ENCODE measurements at places on chromosomes 16 and 17.
A peak's percentile ranks its signal among the peaks of the same experiment; 100 is the strongest.

DNA sequence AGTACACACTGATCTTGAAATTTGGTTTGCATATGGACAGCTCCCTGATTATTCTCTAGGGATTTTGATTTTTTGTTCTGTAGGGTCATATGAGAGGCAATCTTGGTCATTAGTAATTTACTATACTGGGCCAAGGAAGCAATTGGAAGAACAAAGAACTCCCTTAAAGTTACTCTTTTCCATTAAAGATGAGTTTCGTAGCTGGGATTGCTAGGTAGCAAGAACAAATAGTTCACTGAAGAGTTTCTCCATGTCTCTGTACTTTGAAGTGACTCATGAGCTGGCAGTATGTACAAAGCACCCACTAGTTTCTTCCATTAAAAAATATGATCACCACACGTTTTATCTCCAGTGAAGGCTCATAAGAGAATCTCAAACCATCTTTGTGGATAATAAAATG is 6.2 kb upstream of the BCAS3 start:
- DNase-seq = no peak

DNA sequence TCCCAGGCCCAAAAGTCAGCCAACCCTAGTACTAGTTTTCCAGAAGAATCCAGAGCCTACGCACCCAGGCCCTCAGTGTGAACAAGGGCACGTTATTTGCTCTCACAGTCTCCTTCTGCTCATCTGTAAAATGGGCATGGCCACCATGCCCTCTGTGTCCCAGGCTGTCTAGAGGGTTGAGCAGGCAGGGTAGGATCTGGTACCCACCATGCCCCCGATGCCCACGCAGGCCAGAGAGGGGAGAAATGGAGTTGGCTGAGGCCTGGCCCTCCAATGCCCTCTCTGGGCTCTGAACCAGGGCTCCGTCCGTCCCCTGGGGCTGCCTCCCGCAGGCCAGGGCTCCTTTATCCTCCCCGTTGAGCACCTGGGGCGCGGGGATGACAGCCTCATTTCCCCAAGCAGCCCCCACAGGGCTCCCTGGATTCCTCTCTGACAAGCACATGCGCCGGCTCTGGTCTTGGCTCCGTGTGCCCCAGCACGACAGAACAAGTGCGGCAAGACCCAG is 9.1 kb upstream of the BAHCC1 start:
- DNase-seq = no peak

- no peak for DNase-seq
Measured at GRCh38 chr16:84471316-84471715, 33.1 kb downstream of the MEAK7 start.

DNA sequence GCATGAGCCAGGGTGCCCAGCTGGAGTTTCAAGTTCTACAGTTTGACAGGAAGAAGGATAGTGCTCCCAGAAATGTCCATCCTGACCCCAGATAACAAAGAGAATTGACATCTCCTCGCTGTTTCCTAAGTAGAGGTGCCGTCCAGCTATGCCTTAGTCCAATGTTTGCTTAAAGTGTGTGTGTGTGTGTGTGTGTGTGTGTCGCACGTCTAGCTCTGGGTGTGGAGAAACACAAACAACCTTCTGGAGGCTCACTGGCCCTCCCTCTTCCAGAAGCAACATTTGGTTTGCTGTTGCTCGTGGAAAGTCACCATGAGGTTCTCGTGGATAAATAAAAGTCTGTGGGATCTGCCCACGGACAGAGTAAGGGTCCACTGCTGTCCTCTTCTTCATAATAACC is 22.1 kb downstream of the EMP2 start:
- no peak for DNase-seq

DNA sequence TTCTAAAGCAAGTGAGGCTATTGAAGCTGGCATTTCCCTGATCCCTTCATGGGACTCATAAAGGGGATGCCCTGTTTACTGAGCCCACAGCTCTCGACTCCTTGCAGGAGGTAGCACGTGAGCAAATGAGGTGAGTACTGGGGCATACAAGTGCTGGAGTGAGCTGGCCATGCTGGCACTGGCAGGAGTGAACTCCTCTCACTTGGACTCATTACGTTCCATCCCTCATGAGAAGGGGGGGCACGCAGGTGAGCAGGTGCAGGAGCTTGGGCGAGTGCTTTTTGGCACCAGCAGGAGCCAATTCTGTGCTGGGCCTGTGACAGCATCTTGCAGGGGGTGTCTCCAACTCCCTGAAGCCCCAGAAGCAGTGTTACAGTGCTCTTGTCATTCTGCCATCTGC is 337.1 kb upstream of the CA10 start:
- DNase-seq = no peak

- DNase-seq = no peak
Measured at GRCh38 chr17:6023036-6023831, 46.9 kb upstream of the WSCD1 start.

DNA sequence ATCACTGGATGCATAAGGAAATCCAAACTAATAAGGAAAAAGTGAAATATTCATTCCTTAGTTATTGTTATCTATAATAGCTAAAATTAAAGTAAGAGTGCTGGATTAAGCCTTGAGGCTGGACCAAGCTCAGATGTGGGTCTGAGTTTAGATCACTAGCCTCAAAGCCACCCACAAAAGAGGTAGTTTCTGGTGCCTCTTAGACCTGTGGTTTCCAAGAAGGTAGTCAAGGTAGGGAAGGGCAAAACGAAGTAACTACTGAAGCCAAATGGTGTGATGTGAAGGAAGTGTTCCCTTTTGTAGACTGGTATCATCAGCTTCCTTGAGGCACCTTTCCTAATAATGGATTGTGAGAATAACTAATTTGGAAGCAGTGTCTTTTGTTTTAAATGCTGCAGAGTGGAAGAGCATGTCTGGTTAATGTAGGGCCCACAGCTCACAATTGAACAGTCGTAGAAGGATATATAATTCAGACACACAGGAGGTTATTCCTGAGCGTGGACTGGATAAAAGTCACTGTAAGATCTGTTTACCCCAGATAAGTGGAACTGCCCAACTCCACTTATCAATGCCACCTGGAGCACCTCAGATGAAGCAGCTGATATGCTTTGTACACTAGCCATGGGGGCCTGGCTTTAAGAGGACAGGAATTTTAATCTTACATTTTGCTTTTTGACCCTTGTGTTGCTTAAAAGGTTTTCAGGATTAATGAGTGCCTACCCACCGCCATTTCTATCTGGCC is 31.7 kb upstream of the LCMT1 start:
- no peak for DNase-seq

GRCh38 chr17:76000755-76001521 is at the start of gene CDK3:
CDK3 (plus strand) TSS chr17:76000855; CDS start chr17:76001426, 571 bp downstream.
- no peak for DNase-seq

- no peak for DNase-seq
Measured at GRCh38 chr17:28777178-28777577, 33.4 kb downstream of the TRAF4 start.

DNA sequence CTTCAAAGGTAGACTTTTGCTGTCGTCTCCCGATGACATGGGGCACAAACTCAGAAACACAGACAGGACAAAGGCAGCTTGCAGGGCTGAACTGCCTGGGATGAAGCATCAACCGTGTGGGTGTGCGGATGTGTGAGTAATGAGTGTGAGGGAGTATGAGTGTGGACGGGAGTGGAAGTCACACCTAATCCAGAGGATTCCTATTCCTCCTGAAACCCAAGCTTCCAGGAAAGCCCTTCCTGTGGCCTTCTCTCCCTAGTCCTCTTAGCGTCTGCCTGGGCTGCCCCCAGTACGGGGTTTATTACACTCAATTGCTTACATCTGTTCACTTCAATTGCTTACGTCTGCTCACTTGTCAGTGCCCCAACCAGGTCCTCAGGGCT is 2.3 kb upstream of the IL4R start:
- DNase-seq = no peak

GRCh38 chr17:48513097-48513496 is 17.7 kb downstream of the HOXB1 start:
- peak; percentile 82 for DNase-seq

DNA sequence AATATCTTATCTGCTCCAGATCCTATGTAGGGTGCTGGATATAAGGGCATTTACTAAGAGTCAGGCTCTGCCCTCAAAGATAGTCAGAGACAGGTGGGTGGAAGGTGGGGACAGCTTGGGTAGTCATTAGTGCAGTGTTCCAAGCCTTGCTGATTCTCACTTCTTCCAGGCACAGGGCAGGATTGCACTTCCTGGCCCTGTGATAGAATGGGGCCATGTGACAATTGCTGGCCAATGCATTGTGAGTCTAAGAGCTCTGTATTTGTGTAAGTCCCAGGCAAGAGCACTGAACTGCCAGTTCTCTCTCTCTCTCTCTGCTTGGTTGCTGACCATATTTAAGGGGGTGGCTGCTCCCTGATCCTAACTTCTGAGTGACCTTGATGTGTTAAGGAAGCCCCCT is 112.1 kb downstream of the C16orf78 start:
- no peak for DNase-seq

GRCh38 chr17:58382872-58383242 is 30.9 kb upstream of the SUPT4H1 start:
- no peak for DNase-seq

GRCh38 chr16:84617791-84618580 is at the start of gene COTL1:
COTL1 (minus strand) TSS chr16:84618078; CDS start chr16:84617914, 164 bp downstream.
- DNase-seq = peak; percentile 96

GRCh38 chr17:48335858-48336500 is 94.0 kb downstream of the SKAP1 start:
- DNase-seq = peak; percentile 79

DNA sequence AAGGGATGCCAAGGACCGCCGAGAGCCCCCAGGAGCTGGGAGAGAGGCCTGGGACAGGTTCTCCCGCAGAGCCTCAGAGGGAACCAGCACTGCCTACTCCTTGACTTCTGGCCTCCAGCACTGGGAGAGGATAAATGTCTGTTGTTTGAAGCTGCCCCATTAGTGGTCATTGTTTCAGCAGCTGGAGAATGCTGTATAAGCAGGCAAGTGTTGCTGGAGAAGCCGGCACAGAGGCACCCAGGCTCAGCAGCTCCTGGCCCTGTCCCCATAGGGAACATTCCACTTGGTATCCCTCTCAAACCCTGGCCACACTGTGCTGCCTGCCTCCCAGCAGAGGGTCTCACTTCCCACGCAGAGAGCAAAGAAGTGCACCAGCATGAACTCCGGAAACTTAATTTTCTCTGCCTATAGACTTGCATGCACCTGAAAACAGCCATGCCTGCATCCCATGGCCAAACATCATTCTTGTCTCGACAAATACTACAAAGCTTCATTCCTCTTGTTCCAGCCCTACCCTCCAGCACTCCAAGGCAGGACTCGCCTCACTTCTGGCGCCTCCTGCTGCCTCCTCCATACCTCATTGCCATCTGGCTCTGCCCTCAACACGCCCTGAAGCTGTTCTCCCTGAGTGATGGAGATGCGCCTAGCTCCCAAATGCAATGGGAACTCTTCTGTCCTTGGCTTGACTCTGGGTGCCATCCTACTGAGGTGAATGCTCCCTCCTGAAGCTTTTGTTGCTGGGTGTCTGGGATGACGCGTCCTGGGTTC is 88.1 kb downstream of the DNAH17 start:
- DNase-seq = no peak

- no peak for DNase-seq
Measured at GRCh38 chr16:72508191-72508590, 336.2 kb upstream of the PMFBP1 start.

- DNase-seq = no peak
Measured at GRCh38 chr17:7943291-7943690, 11.3 kb downstream of the CNTROB start.

GRCh38 chr17:74215342-74215727 is 2.0 kb downstream of the TTYH2 start:
- DNase-seq = peak; percentile 29

- DNase-seq = no peak
Measured at GRCh38 chr17:18025241-18025944, 13.6 kb downstream of the ATPAF2 start.

GRCh38 chr16:57663436-57663835 is 4.7 kb upstream of the ADGRG3 start:
- DNase-seq = no peak

GRCh38 chr17:69702078-69702477 is 287.6 kb downstream of the MAP2K6 start:
- no peak for DNase-seq

- peak; percentile 20 for DNase-seq
Measured at GRCh38 chr17:49508061-49508865, 13.2 kb downstream of the NGFR start.

GRCh38 chr16:86308514-86308913 is 201.8 kb upstream of the FOXF1 start:
- no peak for DNase-seq

DNA sequence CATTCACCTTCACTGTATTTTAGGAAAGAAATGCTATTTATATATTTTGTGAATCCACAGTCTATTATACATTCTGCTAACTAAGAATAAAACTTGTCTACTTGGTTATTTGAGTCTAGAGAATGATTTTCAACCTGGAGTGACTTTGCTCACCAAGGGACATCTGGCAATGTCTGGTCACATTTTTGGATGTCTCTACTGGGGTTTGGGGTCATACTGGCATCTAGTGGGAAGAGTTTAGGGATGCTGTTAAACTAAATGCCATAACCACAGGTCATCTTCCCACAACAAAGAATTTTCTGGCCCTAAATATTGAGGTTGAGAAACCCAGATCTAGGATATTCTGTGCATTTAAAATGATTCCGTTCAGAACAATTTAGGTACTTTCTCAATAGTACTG is 26.0 kb downstream of the KCNJ16 start:
- no peak for DNase-seq

GRCh38 chr17:69567130-69567529 is 152.6 kb downstream of the MAP2K6 start:
- DNase-seq = no peak

DNA sequence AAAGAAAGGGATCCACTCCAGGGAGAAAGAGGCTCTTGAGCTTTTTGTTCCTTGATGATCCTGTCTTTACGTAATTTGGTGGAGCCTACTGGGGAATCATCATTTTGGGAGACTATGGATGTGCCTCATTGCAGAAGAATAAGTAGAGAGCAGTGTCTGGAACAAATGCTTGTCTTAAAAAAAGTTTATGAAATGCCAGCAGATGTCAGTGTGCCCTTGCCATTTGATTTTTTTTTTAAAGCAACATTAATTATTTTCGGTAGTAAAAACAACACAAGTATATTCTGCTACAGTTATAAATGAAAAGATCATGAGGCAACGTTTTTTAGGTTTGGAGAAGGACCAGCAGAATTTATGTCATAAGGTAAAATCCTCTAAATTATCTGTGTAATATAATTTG is 934.8 kb upstream of the EEF2KMT start:
- no peak for DNase-seq

DNA sequence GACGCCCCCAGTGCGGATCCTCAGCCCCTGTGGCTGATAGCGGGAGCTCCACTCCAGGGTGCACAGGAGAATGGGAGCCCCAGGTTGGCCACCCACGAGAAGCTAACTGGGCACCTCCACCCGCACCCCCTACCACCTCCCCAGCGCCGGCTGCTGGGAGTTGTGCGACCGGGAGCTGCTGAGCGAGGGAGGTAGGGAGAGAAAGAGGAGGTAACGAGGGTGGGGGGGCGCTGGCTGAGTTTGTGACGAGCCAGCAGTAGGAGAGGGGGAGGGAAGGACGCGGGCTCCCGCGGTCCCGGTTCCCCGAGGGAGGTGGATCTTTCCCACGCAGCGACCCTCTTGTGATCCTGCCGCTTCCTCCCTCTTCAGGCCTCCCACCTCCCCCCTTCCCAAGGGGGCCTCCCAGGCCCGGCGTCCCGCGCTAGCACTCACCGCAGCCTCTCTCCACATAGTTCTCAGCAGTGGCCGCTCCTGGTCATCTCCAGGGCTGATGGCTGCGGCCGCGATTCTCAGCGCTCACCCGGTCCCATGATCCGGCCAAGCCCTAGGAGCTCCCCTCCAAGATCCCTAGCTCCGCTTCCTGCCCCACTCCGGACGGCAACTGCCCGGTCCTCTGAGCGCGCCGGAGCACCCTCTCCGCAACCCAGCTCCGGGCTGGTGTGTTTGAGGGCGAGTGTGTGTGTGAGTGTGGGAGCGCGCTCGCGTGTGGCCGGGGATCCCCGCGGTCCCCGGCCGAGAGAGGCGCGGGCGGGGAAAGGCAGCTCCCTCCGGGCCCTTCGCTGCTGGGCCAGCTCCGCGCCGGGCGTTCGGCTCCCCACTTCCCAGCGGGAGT is at the start of gene GRIN2A:
TSS of gene GRIN2A (minus strand) at position 207 of the 832 bp plus-strand sequence. CDS start 2,017 bp downstream, outside the sequence.
- DNase-seq = peak; percentile 19
